ENCODE measurements at places on chromosomes 16 and 17.

GRCh38 chr16:83925095-83925905, 26.4 kb downstream of the MLYCD start:
- DNase-seq, result no peak

DNA sequence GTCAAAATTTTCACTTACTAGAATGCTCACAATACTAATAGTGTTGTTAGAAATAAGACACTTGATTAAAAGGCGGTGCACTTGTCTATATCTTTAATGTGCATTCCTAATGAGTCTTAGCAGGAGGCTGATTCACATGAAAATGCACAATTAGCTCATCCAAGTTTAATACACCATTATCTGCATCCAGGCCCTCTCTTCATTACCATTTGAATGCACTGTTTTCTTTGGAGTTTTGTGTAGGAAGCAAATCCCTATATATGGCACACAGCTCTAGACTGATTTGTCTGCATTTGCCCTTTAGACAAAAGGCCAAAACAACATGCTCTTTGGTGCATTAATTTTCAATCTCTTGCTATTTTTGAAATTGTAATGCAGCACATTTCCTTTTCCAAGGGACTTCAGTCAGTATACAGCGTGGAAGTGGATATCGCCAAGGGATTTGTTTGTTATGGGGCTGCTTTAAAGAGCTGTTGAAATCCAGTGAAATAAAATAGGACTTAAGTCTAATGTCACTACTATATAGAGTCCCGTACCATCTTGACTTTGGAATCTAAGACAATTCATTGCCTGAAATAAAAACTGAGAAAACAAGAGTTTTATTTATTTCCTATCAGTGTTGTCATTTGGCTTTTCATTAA, 257.6 kb upstream of the CPHXL start:
- DNase-seq, result no peak

- DNase-seq, result no peak
Measured at GRCh38 chr17:4448197-4448980, 14.6 kb downstream of the SPNS3 start.

- peak; percentile 19 for DNase-seq
Measured at GRCh38 chr17:3959295-3959899, 4.8 kb downstream of the ATP2A3 start.

DNA sequence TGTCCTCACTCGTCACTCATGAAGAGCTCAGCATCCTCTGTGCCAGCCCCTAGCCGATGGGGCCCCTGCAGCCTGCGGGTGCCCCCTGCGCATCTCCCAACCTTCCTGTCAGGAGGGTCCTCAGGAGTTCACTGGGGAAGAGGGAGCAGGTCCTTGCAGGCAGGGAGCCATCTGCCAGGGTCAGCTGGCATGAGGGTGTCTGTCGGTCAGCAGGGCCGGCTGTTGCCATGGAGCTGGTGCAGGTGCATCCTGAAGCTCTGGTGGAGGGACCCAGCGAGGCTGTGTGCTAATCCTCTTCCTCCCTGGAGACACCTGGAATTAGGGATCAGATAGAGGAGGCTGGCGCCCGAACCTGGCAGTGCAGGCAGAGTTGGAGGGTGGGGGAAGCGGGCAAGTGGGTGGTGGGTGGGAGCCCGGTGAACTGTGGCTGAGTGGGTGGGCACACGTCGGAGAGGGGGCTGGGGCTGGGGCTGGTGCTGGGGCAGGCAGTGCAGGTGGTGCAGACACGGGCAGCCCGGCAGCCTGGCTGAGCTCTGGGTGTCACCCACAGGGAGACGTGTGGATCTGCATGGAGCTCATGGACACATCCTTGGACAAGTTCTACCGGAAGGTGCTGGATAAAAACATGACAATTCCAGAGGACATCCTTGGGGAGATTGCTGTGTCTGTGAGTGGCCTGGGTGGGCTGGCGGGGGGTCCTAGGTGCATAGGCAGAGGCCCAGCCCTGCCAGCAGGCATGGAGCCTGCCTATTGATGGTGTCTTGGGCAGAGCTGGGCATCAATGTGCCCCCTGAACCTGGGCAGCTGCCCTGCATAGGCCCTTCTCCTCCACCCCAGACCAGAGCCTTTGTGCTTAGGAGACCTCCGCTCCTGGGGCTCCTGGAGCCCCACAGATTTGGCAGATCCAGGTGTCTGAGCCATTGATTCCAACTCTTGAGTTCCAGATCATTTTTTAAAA, 17.4 kb downstream of the MAP2K3 start:
- DNase-seq, result no peak

DNA sequence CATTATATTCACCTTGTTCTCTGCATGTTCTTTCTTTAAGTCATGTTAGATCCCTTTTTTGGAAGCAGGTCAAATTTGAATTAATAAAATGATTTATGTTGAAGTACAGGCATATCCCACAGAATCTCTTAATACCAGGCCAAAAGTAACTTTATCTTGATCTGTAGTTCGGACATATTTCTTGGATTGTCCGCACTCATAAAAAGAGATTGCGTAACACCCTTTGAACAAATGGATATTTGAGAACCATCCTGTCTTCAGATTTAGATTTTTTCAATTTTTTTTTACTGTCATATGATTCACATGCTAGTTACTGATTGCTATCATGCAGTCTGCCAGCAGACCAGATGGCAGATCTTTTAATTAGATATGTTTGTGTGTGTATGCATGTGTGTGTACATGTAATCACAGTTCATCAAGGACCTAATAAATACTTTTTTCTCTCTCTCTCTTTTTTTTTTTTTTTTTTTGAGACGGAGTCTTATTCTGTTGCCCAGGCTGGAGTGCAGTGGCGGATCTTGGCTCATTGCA, 352.6 kb downstream of the WWOX start:
- DNase-seq, result no peak

DNA sequence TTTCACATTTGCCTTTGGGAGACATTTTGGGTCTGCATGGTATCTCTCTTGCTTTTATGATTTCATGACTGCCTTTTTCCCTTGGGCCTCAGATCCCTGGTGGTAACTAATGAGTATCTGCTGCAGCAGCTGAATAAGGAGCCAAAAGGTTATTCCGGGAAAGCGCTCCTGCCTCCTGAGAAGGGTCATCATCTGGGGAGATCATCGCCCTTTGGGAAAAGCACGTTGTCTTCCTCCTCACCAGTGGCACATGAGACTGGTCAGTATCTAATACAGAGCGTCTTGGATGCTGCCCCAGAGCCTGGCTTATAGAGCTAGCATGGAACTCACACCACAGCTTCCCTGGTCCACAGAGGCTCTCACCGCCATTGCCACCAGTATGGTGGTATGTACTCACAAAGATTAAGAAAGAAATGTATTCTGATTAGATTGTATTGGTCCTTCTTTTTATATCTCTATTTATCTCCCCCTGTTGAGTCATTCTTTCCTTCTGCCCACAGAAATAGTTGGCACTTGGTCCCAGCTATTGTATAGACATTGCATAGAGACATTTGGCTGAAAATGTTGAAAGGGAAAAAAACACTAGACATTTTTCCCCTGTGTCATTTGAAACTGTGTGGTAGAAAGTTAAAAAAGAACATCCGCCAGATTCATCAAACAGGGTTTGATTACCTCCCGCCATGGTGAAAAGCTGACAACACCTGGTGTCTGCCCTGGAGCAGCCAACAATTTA, 8.4 kb downstream of the TPPP3 start:
- DNase-seq, result no peak

GRCh38 chr16:67286441-67287235, 7.3 kb downstream of the PLEKHG4 start:
- no peak for DNase-seq

GRCh38 chr17:75875940-75876189, 2.5 kb downstream of the TRIM47 start:
- no peak for DNase-seq

- DNase-seq, result peak; percentile 89
Measured at GRCh38 chr17:37373530-37374159, 2.1 kb upstream of the C17orf78 start.

- peak; percentile 40 for DNase-seq
Measured at GRCh38 chr16:46961373-46962353, 11.8 kb downstream of the DNAJA2 start.

DNA sequence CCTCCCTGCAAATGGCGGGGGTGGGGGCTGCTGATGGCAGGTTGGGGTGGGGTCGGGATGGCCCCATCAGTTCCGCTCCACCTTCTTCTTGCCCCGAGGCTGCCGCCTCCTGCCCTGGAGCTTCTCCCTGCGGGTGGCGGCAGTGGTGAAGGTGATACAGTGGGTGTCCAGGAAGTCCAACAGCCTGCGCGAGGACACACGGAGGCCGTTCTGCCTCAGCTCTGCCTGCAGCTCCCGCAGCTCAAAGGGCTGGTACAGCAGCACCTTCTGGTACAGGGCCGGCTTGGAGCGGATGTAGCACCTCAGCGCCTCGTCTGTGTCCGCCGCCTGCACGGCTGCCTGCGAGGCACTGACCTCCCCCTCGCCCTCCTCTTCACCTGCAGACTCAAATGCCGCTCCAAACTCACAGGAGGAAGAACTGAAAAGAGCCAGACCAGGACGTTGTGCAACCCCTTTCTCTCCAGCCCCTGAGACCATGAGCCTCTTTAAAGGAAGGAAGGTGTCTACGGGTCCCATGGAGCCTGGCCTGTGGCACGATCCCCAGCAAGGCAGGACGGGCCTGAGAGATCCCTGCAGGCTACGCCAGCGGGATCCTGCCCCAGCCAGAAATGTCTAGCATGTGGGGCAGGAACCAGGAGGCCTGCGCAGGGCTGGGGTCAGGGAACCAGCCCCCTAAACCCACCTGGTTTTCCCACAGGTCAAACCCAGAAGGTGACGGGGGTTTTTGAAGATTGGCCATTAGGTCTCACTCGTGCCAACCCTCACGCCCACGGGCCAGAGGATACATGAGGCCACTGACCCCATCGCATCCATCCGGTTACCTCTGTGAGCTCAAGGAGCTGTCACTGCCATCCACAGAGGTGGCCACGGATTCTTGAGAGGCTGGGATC, 5.3 kb upstream of the NLRC3 start:
- DNase-seq, result no peak

- DNase-seq, result no peak
Measured at GRCh38 chr17:38720941-38721340, 9.2 kb upstream of the CISD3 start.

- DNase-seq, result no peak
Measured at GRCh38 chr17:66946251-66946650, 18.3 kb upstream of the CACNG4 start.

DNA sequence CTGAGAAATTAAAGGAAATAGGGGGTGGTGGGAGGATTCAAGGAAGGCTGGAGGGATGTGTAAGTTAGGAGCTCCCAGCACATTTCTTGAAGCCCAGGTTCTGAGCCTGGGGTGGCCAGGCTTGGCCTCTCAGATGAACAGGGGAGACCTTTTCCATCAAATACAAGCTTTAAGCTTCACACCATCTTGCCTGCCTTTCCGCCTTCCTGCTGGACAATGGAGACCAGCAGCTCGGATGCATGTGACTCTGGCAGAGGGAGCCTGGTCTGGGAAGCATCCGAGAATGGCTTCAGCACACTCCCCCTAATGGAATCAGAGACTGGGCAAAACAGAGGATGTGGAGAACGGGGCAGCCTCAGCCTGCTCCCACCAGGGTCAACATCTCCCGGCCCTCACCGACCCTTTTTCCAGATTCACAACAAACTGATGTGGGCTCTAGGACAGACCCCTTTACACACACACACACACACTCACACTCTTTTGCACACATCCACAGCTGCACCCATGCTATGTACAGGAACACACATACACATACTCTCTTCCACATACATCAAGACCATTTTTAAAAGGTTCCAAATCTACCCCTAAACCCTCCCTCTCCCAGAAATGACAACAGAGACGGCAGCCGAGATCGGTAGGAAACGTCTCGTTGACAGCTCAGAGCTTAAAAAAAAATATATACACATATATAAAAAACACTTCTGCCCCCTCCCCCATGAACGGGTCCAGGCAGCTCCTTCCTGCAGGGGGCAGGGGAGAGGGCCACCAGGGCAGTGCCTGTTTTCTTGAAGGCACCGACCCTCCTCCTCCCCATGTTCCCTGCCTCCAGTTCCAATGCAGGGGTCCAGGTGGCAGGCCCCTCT, 6.5 kb upstream of the ATXN7L3 start:
- DNase-seq, result no peak

DNA sequence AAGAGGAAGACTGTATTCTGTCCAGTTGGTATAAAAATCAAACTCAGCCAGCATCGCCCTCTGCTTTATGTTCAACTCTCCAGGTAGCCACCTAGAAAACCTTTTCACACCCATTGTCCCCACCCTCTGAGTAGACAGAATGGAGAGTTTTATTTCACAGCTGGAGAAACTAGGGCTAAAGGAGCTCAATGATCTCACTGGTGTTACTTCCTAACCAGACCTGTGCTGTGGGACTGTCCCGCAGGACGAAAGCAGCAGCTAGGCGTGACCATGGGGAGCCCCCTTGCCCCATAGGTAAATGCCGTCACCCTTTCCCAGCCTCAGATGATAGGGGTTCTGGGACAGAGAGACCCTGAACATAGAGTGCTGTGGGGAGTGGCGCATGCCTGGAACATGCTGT, 67.7 kb downstream of the CYLD start:
- no peak for DNase-seq

DNA sequence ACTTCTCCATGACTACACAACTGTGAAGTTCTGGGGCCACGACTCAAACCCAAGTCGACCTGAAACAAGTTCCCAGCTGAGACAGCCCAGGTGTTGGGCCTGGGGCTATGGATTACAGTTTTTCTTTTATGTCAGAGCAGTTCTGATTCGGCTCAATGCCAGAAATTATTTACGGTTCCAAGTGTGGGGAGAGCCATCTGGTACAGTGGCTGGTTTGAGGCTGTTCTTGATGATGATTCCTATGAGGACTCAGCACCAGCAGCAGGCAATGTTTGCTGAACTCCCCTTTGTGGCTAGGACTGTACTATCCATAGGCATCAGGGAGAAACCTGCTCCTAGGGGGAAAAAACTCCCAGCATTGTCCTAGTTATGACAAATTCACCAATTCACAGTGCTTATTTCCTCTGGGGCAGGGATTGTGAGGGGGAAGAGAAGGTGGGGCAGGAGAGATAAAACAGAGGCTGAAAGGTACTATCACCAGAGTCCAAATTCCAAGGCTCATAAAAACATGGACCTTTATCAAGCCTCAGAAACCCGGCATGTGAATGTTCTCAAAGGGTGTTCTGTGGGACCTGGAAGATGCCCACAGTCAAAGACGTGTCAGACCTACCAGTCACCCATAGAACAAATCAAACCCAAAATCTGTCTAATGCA, 18.2 kb upstream of the CMTM4 start:
- DNase-seq, result no peak
